Activated CD8-positive, alpha-beta memory T cell treated with anti-CD3 and anti-CD28 coated beads for 36 hours (primary cell): ENCODE measurements at places on chromosomes 3 and 15. TPM values are rescaled to one million over a fixed set of nuclear protein-coding genes. Genes with fewer than 3 reads are reported as not detected.

The ZBTB38 gene
- total RNA-seq: 57.0 TPM

The CYP1A2 gene
- not detected for total RNA-seq

The CSTA gene
- total RNA-seq: not detected

The POMGNT2 gene
- 12.8 TPM for total RNA-seq

The RARB gene
- total RNA-seq: not detected

The NDN gene
- total RNA-seq: 1.3 TPM

The DUOX1 gene
- total RNA-seq: 0.19 TPM

The C3orf38 gene
- total RNA-seq: 22.3 TPM

The TNFAIP8L3 gene
- total RNA-seq: 1.6 TPM

The OSBPL10 gene
- 3.6 TPM for total RNA-seq

The CADM2 gene
- 0.53 TPM for total RNA-seq

The GOLGA6L7 gene
- total RNA-seq: not detected

The RGMA gene
- total RNA-seq: not detected

The RBP2 gene
- total RNA-seq: not detected

The COLQ gene
- 0.84 TPM for total RNA-seq

The PTH1R gene
- total RNA-seq: not detected

The TMEM207 gene
- not detected for total RNA-seq

The FMN1 gene
- total RNA-seq: 0.13 TPM

The UBP1 gene
- 74.7 TPM for total RNA-seq

The LDHAL6B gene
- not detected for total RNA-seq

The GRK7 gene
- total RNA-seq: 0.04 TPM

The CPN2 gene
- total RNA-seq: not detected

The GASK1A gene
- total RNA-seq: not detected

The CNTN6 gene
- total RNA-seq: not detected

The FOXL2NB gene
- total RNA-seq: not detected
